Stimulated activated CD4-positive, alpha-beta T cell treated with anti-CD3 and anti-CD28 coated beads, Interleukin-2, amount 100 ng/mL, for 4 hours (primary cell): ENCODE measurements at places on chromosomes 4 and X.

- no peak for DNase-seq
Observed at GRCh38 chr4:13601048-13601447, 26.5 kb downstream of the BOD1L1 start.

DNA sequence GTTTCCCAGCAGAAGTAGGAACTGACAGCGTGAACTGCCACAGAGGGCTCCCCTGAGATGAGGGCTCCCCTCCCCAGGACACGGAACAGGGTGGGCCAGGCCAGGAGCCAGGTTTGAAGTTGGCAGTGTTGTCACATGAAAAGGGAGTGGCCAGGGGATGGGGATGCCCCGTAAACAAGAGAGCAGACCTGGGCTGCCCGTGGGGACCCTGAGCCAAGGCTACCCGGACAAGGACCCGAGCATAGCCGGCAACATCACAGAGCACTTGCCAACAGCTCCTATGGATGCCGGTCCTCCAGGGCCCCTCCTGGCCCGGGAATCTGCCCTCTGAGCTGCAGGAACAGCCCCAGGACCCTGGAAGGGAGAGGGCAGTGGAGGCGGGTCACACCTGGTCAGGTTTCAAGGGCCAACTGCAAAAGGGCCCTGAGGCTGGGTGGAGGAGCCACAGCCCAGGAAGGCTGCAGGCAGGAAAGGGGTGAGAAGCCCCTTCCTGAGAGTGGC lies 102.1 kb downstream of the CPZ start:
- no peak for DNase-seq

DNA sequence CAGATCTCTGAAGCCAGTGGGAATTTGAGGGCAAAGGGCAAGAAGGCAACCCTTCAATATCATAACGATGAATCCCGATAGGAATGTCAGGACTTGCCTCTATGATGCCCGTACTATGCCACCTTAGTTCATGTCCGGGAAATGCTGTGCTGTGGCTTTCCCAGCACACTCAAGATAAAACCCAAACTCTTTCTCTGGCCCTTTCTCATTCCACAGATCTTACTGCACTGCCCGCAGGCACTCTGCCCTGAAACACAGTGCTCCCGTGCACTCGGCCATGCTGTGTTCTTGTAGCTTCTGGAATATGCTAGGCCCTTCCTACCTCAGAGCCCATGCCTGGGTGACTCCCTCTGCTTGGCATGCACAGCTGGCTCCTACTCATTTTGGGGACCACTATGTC lies 26.3 kb downstream of the SORCS2 start:
- no peak for DNase-seq

GRCh38 chrX:153662266-153662665 lies 11.3 kb downstream of the PNCK start:
- peak; percentile 37 for DNase-seq

DNA sequence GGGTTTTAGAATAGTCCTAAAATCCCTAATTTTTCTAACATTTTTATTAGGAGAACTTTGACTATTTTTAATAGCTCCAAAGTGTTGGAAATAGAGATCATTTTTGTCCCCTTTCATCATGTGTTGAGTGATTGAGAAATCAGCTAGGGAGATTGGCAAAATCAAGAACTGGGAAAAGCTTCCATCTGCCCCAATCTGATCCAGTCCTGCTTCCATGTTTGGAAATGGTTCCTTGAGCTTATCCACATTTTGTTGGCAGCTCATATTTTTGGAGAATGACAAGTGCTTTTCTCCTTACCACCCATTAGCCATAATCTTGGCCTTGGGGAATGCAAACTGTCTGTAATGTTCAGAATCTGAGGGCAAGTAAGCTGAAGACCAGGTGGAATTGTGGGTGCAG lies 73.9 kb downstream of the SYNPO2 start:
- no peak for DNase-seq

DNA sequence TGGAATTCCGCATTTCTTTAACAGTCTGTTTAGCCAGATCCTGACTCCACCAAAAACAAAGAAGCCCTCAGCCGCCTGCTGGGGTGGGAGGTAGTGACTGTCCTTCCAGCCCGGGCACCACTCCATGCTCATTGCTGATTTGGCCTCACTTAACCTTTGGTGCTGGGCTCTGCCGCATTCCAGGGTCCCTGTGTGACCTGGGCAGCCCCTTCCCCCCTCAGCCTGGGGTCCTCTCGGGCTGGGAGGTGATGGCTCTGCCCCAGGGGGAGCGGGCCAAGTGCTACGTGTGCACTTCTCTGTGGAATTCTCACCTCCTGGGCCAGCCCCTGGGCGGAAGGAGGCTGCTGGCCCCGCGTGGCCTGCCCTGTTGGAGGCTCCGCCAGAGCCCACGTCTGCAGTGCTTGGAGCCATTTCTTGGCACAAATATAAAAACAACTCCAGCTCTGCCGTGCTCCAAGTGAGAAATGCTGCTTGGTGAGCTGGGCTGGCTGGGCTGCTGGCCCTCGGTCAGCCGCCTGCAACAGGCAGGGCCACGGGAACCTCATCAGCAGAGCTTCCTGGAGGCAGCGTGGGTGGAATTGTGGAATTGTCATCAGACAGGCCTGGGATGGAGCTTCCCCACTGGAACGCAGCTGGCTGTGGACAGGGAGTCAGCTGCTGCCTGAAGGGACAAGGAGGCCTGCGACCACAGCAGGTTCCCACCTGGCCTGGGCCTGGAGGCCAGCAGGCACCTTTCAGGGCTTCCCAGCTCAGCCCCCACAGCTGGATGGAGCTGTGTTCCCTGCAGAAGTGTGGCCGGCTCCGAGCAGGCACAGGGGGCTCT lies 66.0 kb downstream of the TRMT44 start:
- no peak for DNase-seq

DNA sequence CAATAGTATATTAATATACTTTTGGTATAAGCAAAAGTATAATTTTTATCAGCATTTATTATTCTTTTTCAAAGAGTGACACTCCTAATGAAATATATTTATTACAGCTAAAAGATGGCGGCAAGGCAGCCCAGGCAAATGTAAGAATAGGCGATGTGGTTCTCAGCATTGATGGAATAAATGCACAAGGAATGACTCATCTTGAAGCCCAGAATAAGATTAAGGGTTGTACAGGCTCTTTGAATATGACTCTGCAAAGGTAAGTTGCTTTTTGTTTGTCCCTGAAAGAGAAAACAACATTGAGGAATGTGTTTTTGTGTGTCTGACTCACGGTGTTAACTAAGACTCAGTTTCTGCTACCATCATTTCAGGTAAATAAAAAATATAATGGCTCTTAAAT lies 71.9 kb downstream of the PDLIM5 start:
- no peak for DNase-seq

GRCh38 chr4:98601708-98602107 lies 56.7 kb downstream of the TSPAN5 start:
- peak; percentile 12 for DNase-seq

DNA sequence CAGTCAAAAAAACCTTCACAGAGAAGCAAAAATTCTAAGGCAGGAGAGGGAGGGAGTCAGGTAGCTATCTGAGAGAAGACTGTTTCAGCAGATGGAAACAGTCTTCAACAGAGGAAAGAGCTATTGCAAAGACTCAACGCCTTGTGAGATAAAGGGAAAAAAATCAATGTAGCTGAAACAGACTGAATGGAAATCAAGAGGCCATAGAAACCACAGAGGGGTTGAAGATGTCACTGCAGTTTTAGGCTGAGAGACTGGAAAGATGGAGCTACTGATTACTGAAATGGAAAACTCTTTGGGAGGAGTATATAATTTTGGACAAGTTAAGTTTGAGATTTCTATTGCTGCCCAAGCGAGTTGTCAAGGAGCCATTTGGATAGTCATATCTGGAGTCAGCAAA lies 28.4 kb upstream of the CXCL8 start:
- DNase-seq, result no peak

GRCh38 chr4:168522829-168523489 lies 26.1 kb downstream of the PALLD start:
- DNase-seq, result no peak

- no peak for DNase-seq
Observed at GRCh38 chrX:6384921-6385320, 150.0 kb downstream of the VCX3A start.

DNA sequence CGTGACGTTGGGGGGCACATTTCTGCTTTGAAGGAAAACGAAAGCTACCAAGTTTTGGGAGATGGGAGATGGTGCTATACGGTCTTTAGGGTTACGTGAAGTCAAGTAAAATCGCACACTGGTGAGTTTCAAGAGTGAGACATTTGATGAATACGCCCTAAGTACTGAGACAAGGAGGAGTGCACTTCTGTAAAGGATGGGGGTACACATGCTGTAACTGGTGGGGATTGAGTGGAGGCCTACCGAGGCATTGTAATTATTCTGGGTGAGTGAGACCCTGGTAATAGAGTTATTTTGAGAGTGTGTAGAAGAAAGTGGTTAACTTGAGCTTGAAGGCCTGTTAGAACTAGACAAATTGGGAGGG lies 536 bp downstream of the SH3BGRL start:
- DNase-seq, result no peak

GRCh38 chrX:118718737-118719136 lies 8.7 kb upstream of the IL13RA1 start:
- no peak for DNase-seq

DNA sequence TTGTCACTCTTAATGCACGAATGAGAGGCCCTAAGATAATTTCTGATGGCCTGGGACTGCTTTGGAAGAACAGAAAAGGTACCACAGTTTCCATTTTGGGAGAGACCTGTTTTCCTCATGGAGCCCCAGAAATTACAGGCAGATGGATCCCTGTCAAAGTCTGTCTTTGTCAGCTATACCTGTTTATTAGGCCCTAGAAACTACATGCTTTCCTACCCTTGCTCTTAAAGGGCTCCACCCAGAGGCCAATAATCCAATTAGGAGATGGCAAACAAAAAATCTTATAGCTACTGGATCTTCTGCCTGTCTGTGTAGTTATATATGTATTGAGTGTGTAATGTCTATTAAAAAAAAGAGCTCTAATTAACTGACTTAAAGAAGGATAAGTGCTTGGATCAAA lies 141.3 kb downstream of the NR3C2 start:
- no peak for DNase-seq

DNA sequence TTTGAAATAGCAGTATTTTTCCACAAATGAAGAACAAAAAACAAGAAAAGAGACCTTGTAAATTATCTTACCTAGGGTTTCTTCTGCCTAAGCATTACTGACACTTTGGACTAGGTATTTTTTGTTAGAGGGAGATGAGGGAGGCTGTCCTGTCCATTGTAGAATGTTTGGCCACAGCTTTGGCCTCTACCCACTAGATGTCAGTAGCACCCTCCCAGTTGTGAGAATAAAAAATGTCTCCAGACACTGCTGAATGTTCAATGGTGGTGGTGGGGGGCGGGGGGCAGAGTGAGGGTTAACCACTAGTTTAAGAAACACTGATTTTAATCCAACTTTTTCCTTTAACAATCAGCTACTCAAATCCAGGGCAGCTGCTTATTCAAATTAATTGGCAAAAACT lies 25.8 kb downstream of the OTUD4 start:
- DNase-seq, result no peak

- no peak for DNase-seq
Observed at GRCh38 chr4:161841759-161842158, 322.0 kb downstream of the FSTL5 start.

GRCh38 chrX:48989483-48989882 lies 12.6 kb downstream of the GRIPAP1 start:
- DNase-seq, result no peak

DNA sequence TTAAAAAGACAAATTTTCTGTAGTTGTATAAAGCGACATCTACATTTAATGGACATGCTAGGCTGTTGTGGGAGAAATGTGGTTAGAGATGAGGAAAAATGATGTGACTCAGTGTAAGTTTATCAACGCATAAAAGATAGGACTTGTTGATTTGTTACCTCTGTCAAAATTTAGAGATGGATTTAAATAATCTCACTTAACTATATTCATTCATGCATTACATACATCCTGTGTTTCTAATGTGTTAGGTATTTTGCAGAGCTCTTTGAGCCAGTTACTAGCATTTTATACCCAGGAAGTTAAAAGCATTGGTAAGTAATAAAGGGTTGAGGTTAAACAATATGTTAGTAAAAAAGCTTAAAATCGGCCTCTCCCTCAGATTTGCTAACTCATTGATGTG lies 34.3 kb downstream of the METAP1 start:
- DNase-seq, result no peak

DNA sequence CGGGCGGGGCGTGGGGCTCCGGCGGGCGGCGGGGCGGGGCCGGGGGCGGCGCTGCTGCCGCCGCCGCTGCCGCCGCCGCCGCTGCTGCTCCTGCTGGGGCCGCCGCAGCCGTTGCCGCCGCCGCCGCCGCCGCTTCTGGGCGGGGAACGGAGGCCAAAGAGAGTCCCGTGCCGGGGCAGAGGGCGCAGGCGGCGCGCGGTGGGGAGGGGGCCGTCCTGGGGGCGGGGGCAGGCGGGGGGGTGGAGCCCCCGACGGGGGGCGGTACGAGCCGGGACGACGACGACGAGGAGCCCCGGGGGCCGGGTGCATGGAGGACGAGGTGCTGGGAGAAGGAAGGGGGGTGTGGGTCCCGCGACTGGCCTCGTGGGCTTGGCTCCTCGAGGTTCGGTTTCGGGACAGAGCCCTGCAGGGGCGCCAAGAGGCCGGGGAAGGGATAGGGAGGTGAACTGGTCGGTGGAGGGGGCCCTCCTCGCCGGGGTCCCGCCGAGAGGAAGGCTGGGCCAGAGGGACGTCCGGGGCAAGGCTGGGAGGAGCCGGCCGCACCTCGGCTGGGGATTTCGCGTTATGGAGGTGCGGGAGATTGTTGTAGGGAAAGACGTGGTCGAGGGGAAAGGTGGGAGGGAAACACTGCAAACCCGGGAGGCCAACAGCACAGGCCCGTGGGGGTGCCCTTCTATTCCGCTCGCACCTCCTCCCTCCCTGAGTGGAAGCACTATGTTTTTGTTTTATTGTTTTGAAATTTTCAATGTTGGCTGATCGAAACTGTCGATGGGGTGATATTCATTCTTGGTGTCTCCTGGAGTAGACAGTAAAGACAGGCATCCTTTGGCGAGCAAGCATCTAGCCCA lies 1.9 kb downstream of the BCORL1 start:
- peak; percentile 14 for DNase-seq

DNA sequence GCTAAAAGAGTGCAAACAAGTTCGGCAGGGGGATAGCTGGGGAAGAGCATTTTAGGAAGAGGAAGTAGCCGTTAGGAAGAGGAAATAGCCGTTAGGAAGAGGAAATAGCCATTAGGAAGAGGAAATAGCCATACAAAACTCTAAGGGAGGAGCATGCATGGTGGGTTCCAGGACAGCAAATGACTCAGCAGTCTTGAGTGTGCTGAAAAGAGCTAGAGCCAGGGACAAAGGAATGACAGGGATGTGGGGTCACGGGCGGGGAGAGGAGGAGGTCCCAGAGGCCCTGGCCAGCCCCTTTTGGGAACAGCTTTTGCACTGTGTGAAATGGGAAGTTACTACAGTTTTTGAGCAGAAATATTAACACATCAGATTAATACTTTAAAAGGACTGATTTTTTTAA lies 882.6 kb downstream of the TRIML1 start:
- DNase-seq, result no peak

DNA sequence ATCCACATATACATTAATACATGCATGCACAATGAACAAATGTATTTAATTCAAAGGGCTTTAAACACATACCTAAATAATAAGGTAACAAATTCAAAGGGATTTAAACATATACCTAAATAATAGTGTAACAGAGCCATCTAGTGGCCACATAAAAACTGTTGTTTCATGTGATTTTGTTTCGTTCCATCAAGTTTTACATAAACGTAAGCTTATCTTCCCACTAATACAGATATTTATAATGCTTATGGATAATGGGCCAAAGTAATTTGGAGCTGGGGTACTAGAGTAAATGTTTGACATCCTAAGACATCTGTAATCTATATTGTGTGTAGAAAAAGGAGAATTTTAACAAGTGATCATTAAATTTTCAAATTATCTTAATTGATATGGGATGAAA lies 82.3 kb downstream of the PRSS12 start:
- DNase-seq, result no peak

GRCh38 chr4:142307857-142308256 lies 538.2 kb downstream of the INPP4B start:
- no peak for DNase-seq
